AG09319 (cell line): ENCODE measurements at places on chromosomes 7 and 10.

- DNase-seq: no peak
Observed at GRCh38 chr10:133279326-133280226, 2.9 kb upstream of the ADAM8 start.

- DNase-seq: no peak
Observed at GRCh38 chr7:128407233-128407589, 2.6 kb downstream of the IMPDH1 start.

- no peak for DNase-seq
Observed at GRCh38 chr7:132584796-132585494, 8.7 kb upstream of the PLXNA4 start.

DNA sequence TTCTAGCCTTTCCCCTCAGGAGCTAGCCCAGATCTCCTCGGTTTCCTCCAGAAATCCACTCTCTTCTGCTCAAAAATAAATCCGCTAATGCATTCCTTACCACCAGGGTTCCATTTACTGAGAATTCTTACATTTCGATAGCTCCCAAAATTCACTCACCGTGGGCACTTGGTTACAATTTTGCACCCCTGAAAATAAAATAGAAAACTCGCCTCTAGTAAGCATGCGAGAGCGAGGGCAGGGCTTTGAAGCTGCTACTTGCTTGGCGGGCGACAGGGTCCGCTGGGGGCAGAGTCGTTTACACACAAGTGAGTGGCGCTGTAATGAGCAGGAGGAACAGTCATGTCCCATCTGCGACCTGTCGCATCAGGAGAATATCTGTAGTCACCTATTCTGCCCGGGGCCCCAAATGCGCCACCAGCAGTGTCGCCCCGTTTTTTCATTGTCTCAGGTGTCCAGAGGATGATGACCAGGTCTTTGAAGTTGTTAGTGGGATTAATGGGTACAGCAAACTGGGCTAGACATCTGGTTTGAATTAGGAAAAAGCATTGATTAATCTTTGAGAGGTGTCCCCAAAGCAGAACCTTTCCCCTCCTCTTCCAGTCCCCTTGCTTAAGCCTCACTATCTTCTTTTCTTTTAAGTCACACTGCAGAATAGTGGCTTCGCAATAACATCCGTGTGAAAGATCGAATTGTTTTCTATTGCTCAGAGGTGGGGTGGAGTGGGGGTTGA lies 1.2 kb upstream of the MEOX2 start:
- DNase-seq: no peak

DNA sequence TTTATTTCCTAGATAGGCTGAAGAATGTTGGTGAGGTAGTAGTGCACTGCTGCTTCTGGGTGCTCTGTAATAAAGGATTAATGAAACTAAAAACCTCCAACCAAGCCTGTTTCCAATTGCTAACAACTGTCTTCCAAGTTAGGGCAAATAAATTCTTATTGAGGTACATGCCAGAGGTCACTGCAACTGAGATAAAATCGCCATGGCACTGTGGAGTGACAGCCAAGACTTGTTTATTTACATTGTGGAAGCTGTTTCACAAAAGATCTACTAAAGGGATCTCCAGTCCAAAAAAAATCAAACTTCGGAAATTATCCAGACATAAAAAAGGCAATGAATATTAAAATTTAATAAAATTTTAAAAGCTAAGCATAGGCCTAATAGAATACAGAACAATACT lies 65.2 kb downstream of the HYCC1 start:
- no peak for DNase-seq

DNA sequence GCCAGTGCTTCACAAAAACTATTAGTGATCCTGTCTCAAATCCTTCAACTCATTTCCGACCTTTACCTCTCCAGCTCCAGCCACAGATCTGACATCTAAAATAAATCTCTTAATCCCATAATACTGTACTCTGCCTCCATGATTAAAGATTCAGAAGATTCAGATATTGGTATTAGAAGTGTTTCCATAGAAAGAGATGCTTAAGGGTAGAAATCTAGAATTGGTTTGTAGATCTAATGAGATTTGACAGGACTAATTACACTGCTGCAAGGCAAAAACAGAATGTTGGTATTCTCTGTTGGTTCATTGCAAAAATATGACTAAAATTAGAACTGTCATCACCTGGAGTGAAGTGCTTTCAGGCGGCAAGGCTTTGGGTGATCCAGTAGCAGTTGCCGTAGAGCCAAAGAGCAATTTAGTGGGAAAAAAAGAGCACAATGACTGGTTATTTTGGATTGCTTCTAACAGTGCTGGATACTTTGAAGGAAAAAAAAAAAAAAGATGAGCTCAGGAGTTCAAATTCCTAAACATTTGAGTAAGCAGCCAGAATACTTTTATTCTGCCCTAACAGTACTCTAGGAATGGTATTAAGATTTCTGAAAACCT lies 940.1 kb upstream of the SORCS1 start:
- no peak for DNase-seq
